T-helper 17 cell (primary cell): ENCODE measurements at places on chromosomes 4 and X.

DNA sequence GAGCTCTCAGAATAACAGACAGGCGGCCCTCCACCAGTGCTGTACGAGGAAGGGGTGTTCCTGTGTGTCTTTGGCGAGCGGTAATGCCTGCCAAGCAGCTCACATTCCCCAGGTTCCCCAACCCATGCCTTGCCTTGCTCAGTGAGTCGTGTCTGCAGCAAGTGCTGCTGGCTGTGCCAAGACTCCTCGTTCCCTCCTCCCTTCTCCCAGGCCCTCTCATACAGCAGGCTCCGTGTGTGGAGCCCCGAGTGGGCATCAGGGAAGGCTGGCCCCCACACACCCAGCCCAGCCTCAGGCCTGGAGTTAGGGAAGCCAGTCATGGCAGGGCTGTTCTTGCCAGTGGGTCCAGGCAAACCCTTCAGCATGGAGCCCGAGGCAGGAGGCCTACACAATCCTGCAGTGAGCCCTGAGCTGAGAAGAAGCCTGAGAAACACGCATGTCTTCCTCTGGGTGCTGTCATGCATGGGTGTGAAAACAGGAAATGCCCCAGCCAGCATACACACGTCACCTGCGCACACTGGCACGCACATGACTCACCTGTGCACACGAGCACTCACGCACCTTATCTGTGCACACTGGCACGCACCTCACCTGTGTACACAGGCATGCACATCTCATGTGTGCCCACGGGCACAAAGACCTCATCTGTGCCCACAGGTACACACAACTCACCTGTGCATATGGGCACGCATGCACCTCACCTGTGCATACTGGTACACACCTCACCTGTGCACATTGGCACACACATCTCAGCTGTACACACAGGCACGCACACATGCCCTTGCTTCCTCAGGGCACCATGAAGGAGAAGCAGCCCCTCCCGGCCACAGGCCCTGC, 238.7 kb downstream of the DHRSX start:
- no peak for DNase-seq

DNA sequence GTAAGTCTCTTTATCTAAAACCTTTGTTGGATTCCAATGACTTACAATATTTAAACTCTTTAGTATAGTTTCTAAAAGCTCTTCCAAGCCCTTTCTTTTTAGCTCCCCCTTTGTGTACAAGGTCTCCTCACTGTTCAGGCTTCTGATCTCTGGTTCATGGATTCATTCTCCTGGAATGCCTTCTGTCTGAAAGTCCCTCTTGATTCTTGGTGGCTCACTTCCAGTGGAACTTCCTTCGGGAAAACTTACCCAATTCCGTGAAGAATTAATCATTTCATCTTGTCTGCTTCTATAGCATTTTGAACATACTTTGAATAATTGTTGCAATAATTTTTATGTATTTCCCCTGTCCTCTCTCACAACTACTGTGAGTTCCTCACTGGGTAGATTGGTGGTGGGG, 3.6 kb downstream of the ARHGAP24 start:
- no peak for DNase-seq

GRCh38 chrX:111759686-111760085, 78.7 kb downstream of the ALG13 start:
- no peak for DNase-seq

DNA sequence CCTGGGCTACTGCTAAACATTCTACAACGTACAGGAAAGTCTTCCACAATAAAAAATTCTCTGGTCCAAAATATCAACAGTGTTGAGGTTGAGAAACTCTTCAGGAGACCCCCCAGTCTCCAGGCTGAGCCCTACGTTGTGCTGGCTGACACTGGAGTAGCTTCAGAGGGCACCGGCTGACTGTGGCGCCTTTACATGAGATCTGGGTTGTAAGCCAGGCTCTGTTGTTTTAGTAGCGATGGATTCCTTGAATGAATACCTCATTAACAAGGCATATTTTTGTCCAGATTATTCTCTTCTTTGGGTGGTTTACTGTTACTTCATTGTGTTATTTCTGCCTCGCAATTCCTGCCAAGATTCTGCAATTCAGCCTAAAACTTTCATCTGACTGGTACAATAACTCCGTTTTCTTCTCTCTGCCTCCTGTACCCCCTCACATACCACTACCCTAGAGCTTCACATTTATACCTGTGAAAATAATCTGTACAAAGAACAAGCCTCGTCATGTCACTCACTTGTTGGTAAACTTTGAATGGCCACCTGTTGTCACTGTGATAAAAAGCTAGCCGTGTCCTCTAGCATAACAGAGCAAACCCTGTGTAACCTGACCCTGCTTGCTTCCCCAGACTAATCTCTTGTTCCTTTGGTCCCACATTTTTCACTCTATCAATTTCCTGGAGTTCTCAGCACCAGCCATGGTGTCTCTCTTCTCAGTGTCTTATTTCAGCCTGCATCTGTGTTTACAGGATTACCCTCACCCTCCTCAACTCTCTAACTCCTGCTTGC, 1476.1 kb upstream of the TENM3 start:
- no peak for DNase-seq

GRCh38 chr4:83771113-83771705, 235.3 kb downstream of the GPAT3 start:
- no peak for DNase-seq

- DNase-seq, result no peak
These were observed 6.9 kb downstream of the SLC10A7 start for GRCh38 chr4:146514651-146515357.

GRCh38 chr4:114038762-114039387, 59.4 kb upstream of the ARSJ start:
- DNase-seq, result no peak

DNA sequence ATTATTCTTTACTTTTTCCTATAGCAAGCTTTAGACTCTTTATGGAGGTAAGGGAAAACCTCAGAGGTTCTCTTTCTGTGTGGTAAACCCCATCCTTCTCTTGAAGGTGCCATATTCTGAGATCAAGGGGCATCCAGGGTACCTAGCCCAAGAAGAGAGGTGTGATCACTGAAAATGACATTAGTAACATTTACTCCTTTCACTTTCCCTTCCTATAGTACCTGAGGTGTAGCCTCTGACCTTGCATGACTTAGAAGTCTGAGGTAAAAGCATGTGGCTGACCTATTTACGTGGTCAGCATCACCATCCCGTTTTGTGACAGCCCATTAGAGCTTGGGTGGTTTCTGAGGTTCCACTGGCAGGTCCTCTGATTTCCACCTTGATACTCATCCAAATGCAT, 25.7 kb downstream of the SGMS2 start:
- no peak for DNase-seq

- DNase-seq, result no peak
These were observed 34.6 kb upstream of the DCAF8L2 start for GRCh38 chrX:27555514-27555913.

DNA sequence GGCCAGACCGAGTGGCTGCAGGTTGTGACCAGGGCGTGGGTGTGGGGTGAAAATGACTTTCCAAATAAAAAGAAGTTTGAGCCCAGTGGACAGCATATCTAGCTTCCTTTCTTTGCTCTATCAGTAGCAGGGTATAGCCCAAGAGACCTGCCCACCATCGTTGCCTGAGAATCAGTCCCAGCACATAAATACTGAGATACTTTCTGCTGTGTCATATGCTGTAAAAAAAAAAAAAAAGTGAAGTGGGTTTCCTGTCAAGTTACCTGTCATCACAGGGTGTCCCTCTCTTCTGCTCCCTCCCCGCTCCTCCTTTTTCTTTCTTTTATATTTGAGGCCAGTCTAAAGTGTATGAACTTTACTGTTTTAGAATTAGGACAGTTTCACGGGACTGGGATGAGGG, 330.3 kb upstream of the BOD1L1 start:
- DNase-seq, result no peak

DNA sequence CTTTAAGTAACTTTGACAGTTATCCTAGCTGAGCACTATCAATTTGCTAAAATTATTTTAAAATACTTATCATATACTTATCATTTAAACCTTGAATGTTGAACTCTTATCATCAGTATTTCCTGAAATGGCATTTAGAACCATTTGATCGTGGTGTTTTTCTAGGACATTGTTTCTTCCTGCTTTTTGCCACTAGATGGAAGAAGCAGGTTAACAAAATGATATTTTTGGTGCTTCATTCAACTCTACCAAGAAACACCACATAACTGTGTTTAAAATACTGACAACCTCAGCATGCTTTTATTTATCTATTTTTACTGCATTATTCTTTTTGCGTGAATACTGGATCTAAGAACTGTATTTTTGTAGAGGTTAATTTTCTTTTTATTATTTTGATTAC, 44.6 kb downstream of the C4orf33 start:
- DNase-seq, result no peak

DNA sequence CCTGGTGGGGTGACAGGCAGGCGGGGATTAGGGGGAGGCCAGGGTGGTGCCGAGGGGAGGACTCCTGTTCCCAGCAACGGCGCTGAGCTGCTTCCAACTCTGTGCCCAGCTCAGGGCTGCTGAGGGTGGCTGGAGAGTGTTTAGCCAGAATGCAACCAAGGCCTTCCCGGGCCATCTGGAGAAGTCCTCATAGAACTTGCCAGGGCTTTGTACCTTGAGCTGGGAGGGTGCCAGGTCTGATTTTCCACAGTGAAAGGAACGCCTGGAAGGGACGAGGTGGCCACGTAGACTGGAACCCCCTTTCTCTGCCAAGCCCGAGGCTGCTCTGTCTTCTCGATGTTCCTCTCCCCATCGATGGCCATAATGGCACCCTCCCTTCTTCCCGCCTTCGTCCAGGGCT, 57.0 kb upstream of the GPR78 start:
- DNase-seq, result no peak

DNA sequence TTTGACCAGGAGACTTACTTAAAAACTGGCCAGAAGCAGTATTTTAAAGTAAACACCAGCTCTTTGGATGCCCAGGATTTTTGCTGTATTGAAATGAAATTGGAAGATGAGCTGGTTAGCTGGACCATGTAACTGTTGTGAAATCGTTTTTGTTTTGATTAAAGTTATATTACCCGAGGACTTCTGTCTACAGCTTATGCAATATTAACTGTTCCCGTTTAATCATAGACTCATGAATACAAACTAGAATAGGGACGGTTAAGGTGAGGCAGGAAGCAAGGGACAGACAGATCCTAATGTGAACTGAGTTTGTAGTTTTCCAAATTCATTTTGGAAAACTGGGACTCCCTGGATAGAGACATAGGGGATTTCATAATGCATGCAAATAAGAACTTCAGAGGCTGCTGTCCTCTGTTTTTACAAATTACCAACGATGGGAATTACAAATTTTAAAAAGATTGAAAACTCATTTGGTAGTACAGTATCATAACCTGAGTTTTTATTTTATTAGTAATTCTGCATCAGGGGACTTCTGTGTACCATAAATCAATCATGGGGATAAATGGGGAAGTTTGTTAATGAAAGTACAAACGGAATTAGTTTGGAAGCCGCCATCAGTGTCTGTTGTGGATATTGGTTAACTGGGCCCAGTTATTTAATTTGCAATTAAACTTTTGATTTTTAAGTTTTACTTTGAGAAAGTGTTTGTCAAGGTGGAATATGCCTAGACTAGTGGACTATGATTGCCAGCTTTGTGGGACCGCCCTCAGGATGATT, 304.4 kb downstream of the AFF2 start:
- DNase-seq, result no peak

DNA sequence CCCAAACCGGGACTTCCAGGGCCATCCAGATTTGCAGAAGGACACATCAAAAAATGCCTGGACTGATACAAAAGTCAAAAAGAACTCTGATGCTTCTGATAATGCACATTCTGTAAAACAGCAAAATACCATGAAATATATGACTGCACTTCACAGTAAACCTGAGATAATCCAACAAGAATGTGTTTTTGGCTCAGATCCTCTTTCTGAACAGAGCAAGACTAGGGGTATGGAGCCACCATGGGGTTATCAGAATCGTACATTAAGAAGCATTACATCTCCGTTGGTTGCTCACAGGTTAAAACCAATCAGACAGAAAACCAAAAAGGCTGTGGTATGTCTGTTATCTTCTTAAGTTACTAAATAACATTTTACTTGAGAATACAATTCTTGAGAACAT, 9.2 kb downstream of the PLK4 start:
- DNase-seq, result no peak

DNA sequence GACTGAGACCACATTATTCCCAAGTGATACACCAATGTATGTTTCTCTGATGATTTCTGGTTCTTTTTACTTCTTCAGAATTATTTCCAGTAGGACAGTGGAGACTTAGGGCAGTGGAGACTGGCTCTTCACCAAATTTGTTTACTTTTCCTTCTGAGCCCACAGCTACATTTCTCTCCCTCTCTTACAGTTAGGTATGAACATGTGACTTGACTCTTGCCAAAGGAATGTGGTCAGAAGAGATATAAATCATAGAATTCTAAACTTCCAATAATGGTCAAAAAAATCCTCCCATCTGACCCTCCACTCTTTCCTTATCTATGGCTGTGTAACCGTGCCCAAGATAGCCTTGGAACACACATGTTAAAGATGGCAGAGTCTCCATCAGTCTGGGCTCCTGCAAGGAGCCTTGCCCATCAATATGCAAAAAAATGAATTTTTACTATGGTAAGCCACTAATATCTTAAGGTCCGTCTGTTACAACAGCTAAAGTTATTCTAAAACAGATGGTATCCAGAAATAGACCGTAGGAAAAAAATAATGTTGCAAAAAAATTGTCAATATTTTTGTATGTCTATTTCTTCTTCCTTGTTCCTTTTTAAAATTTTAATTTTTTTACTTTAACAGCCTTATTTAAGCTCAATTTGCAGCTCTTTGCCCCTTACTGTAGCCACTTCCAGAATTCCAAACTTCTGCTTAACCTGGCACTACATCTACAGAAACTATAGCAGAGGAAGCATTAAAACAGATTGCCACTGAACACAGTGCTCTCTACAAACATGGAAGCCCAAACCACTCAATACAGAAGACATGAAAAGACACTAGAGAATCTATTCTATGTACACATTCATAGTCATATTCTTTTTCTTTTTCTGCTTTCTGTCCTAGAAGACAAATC, 260.7 kb downstream of the COL25A1 start:
- DNase-seq, result no peak

- no peak for DNase-seq
These were observed 79.9 kb downstream of the AASDH start for GRCh38 chr4:56307423-56307822.

- no peak for DNase-seq
These were observed 192.9 kb downstream of the ADGRA3 start for GRCh38 chr4:22322996-22323395.

DNA sequence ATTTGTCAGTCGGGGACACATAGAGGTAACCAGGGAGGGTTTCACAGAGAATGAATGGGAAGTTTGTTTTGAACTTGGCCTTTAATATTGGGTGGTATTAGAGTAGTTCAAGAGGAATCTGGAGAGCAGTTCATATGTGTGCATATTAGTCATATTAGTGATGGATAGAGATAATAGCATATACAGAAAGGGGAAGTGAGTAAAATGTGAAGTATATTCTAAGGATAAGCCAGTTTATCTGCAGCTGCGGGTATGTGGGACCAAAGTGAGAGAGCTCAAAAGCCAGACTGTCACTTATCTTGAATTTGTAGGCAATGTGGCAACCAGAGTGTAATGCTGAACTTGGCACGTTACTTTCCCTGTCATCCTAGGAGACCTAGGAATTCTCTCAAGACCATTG, 169.9 kb downstream of the AFF2 start:
- no peak for DNase-seq

- no peak for DNase-seq
These were observed 9.7 kb upstream of the TMEM165 start for GRCh38 chr4:55386073-55386472.
